Stimulated activated CD8-positive, alpha-beta memory T cell treated with anti-CD3 and anti-CD28 coated beads, Interleukin-7, amount 100 ng/mL, for 48 hours (primary cell): ENCODE measurements at places on chromosomes 6 and 20.

DNA sequence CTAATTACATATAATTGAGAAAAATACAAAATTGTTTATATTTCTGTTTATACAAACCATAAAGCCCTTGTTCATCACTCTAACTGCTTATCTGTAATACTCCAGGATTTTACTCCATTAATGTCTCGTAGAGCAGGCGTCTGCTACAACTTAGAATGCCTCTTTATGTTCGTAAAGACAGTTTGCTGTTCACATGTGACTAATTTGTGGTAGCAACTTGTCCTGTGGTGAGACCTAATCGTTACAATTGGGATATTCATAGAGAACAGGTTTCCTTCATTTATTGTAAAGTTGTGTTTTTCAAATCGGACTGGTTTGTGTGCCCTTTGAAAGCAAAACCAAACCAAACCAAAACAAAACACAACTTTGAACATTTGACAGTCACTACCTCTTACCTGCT lies 149.7 kb downstream of the ASCC3 start:
- no peak for DNase-seq

GRCh38 chr6:120055071-120055470 lies 705.5 kb upstream of the MAN1A1 start:
- no peak for DNase-seq

DNA sequence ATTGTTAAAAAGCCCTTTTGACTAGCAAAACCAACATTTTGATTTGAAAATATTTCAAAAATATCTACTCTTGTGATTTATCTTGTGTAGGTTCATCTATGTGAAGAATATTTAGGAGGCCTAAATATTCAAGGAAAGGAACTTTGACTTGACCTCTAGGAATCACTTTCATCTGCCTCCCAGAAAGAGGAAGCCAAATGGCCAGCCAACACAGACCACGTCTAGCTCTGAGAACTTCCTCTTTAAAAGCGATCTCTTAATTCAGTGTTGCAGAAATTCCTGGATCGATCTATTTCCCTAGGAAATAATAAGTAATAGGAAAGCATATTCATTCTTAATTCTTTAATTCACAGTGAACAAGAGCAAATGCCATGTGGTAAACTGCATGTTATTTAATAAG lies 9.6 kb upstream of the MOXD1 start:
- DNase-seq: no peak

DNA sequence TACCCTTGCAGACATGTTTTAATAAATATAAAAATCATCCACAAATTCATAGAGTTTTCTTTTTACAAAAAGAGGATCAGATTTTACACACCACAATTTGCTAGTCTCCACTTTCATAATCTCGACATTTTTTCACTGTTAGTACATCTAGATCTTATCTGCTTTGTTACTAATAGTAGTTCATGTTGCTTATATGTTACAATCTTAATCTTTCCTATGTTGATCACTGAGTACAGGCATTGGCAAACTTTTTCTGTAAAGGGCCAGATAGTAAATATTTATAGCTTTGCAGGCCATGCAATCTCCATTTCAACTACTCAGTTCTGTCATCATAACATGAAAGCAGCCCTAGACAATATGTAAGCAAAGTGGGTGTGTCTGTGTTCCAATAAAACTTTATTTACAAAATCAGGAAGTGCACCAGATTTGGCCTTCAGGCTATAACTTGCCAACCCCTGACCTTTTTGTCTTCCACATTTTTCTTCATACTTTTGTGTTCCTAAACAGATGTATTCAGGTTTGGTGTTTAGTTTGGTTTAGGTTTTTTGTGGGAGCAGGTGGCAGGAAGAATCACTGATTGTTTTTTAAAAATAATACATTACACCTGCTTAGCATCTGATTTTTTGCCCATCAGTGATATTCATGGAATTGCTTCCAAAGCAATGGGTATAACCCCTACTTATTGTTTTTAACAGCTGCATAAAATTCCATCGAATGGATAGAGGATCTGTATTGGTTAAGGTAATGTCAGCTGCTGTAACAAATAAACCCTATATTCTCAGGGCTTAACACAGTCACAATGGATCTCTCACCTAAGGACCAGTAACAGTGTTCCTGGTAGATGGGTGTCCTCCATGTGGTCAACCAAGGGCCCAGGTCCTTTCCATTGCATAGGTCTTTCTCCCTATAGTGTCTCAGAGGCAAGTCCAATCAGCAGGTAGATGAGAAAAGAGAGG lies 61.2 kb downstream of the EYA2 start:
- no peak for DNase-seq

DNA sequence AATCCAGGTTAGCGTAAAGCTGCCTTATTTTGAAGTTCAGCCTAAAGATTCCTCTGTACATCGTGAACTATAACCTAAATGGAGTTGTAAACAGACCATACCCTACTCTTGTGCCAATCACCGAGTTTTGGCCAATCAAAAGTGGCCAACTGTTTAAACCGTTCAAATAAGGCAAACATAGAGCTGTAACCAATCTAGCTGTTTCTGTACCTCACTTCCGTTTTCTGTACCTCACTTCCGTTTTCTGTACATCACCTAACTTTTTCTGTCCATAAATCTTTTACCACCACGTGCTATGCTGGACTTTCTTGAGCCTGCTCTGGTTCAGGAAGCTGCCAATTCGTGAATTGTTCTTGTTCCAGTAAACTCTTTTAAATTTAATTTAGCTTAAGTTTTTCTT lies 39.7 kb downstream of the LBP start:
- no peak for DNase-seq

DNA sequence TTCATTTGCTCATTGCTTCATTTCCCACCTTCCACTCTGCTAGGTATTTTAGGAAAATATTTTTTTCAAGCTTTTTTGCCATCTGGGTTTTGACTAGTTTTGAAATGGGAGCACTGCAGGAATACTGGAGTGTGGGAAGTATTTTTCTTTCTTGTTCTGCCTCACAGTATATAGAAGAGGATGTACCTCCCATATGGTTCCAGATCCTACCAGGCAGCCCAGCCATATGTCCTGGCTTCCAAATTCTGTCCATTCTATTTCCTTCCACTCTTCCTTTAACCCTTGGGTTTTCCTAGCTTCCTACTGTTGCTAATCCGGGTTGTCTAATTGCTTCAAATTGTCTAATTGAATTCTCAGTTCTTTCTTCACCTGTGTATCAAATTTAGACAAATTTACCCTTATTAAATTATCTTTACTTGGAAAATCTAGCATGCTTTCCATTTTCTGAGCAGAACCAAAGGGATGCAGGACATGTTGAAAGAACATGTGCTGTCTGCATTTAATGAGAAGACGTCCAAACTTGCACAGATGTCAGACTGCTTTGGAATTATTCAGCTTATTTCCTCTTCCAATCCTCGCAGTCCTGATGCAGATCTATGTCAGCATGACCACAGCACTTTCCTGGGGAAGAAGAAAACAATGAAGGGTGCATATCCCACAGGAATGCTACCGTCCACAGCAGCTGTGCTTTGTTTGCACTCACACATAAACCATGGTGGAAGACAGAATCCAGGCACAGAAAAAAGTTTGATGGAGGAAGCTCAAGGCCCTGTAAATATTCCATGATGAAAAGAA lies 1273.9 kb upstream of the MAP3K7 start:
- no peak for DNase-seq

DNA sequence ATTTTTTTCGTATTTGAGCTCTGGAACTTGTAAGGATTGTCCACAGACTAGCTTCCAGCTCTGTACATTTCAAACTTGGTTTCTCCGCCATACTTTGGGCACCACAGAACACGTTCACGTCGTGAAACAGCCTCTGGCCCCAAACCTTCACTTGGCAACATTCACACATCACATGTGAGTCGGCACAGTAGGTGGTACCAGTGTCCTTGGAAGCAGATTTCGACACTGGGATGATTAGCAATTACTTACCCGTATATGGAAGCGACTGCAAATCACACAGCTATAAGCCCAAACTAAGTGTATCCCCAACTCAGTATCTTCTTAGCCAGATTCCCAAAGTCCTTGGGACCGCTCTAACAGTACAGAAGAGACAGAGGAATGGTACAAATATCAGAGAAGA lies 60.2 kb downstream of the MAFB start:
- DNase-seq: no peak

- no peak for DNase-seq
These were observed 43.2 kb downstream of the NCOA3 start for GRCh38 chr20:47544852-47545251.
